ENCODE measurements at places on chromosomes 7 and 10. TPM values are rescaled to one million over a fixed set of nuclear protein-coding genes. Genes with fewer than 3 reads are reported as not detected.

DNA sequence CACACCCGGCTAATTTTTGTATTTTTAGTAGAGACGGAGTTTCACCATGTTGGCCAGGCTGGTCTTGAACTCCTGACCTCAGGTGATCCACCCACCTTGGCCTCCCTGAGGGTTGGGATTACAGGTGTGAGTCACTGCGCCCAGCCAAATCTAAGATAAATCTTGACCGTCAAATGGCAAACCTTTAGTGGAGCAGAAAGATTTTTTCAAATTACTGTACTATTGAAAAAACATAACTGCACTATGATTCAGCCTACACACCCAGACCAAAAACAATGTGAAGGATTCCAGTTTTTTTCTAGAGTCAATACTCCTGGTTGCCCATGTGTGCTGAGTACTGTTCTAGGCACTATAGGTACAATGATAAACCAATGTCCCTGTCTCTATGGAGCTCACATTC, 33.9 kb upstream of the SVIL start:
- DNase-seq = no peak
- no peak overlapping the region for H3K27ac ChIP-seq
- H3K4me1 ChIP-seq = no peaks in the 10 kb centered on the region
- H3K27me3 ChIP-seq = no peaks in the 10 kb centered on the region
- no peaks in the 10 kb centered on the region for H3K36me3 ChIP-seq

The MRLN gene
- total RNA-seq = not detected

The MYOZ1 gene
- 1.1 TPM for total RNA-seq

DNA sequence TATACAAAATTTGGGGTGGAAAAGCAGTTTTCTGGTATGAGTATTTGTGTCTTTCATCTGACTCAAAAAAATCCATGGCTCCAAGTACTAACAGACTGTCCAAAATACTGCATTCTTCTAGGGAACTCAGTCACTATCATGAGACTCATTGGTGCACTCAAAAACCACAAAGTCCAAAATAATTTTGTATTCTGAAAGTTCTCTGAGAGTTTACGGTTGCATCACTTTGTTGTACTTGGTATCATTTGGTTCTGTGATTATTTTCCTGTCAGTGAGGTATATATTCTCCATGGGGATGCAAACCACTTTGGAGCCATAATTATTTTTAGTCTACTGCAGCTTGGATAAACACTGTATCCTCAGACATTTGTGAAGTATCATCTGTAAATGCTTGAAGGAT, 28.0 kb upstream of the CABCOCO1 start:
- no peak for DNase-seq
- no peaks in the 10 kb centered on the region for H3K27me3 ChIP-seq
- no peaks in the 10 kb centered on the region for H3K4me1 ChIP-seq
- H3K4me3 ChIP-seq = no peak overlapping the region

The KIF11 gene
- 1.5 TPM for total RNA-seq

DNA sequence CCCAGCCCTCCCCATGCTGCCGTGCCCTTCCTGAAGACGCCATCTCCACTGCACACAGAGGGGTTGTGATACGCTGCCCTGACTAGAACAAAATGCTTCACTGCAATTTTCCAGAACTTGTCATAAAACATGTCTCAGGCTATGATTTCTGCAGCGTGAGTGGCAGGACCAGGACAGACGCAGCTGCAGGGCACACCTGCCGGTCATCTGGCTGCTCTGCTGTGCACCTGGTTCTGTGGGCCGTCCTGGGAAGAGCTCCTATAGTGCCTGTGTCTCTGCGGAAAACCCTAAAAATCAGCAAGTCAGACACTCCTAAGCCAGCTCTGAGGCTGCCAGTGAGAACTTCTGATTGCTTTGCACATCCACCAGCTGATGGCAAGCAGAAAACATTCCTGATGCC, 39.7 kb upstream of the DIP2C start:
- no peaks in the 10 kb centered on the region for H3K36me3 ChIP-seq
- H3K27me3 ChIP-seq = no peaks in the 10 kb centered on the region
- H3K4me3 ChIP-seq = no peak overlapping the region
- no peak for DNase-seq
- H3K4me1 ChIP-seq = no peaks in the 10 kb centered on the region
- H3K27ac ChIP-seq = no peak overlapping the region

GRCh38 chr7:132430041-132430855, 146.0 kb downstream of the PLXNA4 start:
- H3K36me3 ChIP-seq = no peaks in the 10 kb centered on the region
- no peak overlapping the region for H3K4me3 ChIP-seq
- no peaks in the 10 kb centered on the region for H3K27me3 ChIP-seq

The PTTG1IP2 gene
- not detected for total RNA-seq

- no peak overlapping the region for H3K27ac ChIP-seq
- H3K36me3 ChIP-seq = no peaks in the 10 kb centered on the region
Observed at GRCh38 chr10:14800397-14800796, 25.7 kb upstream of the FAM107B start.

The NPFFR1 gene
- total RNA-seq = not detected

DNA sequence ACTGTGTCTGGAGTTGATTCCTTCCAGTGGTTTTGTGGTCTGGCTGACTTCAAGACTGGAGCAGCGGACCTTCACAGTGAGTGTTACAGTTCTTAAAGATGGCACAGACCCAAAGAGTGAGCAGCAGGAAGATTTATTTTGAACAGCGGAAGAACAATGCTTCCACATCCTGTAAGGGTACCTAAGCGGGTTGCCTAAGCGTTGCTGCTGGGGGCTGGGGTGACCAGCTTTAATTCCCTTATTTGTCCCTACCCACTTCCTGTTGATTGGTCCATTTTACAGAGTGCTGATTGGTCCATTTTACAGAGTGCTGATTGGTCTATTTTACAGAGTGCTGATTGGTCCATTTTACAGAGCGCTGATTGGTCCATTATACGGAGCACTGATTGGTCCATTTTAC, 13.2 kb downstream of the AKR1B15 start:
- no peaks in the 10 kb centered on the region for H3K4me1 ChIP-seq
- no peak overlapping the region for H3K4me3 ChIP-seq
- H3K36me3 ChIP-seq = no peaks in the 10 kb centered on the region
- H3K27ac ChIP-seq = no peak overlapping the region

DNA sequence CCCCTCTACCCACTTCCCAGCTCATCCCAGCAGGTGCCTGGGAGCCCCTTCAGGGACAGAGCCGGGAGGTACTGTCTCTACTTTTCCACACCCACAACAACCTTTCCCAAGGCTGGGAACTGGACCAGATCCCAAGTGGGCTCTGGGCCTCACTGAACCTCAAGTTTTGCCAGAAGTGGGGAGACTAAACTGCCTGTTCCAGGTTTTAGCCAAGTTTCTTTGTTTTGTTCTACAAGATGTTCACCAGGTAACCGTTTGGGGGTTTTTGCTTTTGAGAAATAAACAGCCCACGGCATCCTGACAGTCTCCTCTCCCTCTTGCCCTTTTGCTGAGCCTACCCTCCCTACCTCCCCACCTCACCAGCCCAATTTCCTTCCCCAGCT, 10.6 kb upstream of the EMX2 start:
- no peaks in the 10 kb centered on the region for H3K36me3 ChIP-seq
- H3K4me3 ChIP-seq = no peak overlapping the region
- H3K4me1 ChIP-seq = no peaks in the 10 kb centered on the region
- H3K27me3 ChIP-seq = peaks cover 88% of the 10 kb centered on the region

- DNase-seq = no peak
- H3K4me3 ChIP-seq = no peak overlapping the region
- no peaks in the 10 kb centered on the region for H3K36me3 ChIP-seq
- H3K27me3 ChIP-seq = no peaks in the 10 kb centered on the region
Observed at GRCh38 chr7:158111906-158112570, 475.6 kb downstream of the PTPRN2 start.

DNA sequence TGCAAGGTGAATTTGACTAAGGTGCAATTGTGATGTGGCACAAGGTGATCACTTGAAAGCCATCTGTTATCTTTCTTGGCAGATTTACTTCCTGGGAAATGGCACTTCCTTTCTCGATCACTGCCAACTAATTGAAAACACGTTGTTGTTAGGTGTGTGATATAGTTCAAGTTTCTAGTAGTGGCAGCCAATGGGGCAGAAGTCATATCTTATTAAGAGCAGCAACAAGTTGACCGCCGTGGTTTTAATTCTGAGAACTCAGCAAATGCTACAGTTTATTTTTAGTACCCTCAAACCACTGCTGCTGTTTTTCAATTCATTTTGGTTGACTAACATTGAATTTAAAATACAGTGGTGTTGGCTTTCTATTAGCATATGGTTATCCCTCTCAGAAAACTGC, 1.6 kb downstream of the CHN2 start:
- no peak for DNase-seq
- no peaks in the 10 kb centered on the region for H3K27me3 ChIP-seq
- H3K36me3 ChIP-seq = no peaks in the 10 kb centered on the region
- no peak overlapping the region for H3K27ac ChIP-seq

- DNase-seq = no peak
- no peaks in the 10 kb centered on the region for H3K27me3 ChIP-seq
- no peak overlapping the region for H3K27ac ChIP-seq
- H3K36me3 ChIP-seq = peaks cover 13% of the 10 kb centered on the region
- peaks cover 16% of the 10 kb centered on the region for H3K4me1 ChIP-seq
Observed at GRCh38 chr7:101093906-101094305, 8.6 kb downstream of the TRIM56 start.

The MYL10 gene
- total RNA-seq = not detected

The AKR1C2 gene
- total RNA-seq = 14.9 TPM

DNA sequence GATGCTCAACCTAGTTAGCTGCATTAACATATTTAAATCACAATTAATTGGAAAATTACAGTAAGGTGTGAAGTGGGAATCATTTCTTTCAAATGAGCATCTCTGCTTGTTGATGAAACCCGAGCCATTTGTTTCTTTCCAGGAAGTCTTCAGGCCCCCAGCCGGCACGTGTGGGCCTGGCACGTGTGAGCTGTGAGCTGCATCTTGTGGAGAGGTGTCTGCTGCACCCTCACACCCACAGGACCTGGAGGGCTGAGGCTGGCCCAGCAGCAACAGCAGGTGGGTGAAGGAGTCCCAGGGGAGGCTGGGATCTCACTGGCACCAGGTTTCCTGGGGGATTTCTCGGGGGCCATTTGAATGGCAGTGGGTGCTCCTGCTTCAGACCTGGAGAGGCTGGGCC, 372.5 kb upstream of the MKI67 start:
- H3K4me3 ChIP-seq = no peak overlapping the region
- no peak for DNase-seq
- no peak overlapping the region for H3K27ac ChIP-seq
- H3K27me3 ChIP-seq = no peaks in the 10 kb centered on the region

GRCh38 chr10:101453791-101454718, 100.1 kb downstream of the BTRC start:
- DNase-seq = no peak
- H3K4me1 ChIP-seq = no peaks in the 10 kb centered on the region
- H3K4me3 ChIP-seq = no peak overlapping the region

The PARP12 gene
- 10.9 TPM for total RNA-seq

The SEMA4G gene
- total RNA-seq = 1.8 TPM

DNA sequence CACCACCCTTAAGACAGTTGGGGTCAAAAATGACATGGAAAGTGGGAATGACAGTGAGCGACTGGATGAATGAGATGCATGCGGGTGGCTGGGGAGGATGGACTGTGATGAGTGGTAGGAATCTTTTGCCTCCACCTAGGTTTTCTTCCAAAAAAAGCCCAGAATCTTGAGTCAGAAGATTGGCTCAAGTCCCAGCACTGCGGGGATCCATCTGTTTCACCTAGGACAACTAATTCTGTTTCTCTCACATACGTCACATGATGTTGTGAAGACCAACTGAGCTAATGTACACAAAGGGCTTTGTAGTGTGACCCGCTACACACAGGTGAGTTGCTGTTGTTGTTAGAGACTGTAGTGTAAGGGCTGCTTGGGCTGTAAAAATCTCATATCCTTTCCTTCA, 58.5 kb upstream of the SLC35B4 start:
- no peak overlapping the region for H3K27ac ChIP-seq
- DNase-seq = no peak
- peaks cover 2% of the 10 kb centered on the region for H3K27me3 ChIP-seq
- H3K36me3 ChIP-seq = no peaks in the 10 kb centered on the region
- no peaks in the 10 kb centered on the region for H3K4me1 ChIP-seq
- no peak overlapping the region for H3K4me3 ChIP-seq

DNA sequence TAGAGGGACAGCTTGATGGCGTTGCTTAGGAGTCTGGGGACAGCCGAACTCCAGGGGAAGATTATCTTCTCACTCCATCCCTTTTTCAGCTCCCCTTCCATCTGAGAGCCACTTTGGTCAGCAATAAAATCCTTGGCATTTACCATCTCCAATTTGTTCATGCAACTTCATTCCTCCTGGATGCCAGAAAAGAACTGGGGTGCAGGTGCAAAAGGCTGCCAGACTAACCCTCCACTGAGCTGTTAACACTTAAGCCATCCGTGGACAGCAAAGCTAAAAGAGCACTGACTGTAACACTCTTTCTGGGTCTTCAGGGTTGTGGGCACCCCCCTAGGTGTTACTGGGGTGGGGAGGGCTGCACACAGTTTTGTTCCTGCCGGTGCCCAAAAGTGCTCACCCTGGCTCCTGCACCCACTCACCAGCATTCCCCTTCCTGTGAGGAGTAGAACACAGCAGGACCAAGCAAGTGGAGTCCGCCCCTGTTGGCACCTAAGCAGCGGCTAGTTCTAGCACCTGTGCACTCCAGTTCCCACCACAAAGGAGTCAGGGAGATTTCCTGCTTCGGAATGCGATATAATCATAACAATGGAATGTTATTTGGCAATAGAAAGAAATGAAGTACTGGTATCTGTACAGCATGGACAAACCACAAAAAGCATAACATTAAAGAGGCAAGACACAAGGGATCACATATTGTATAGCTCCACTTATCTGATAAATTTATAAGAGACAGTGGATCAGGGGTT, 95.1 kb downstream of the NPY start:
- peaks cover 3% of the 10 kb centered on the region for H3K27me3 ChIP-seq
- no peak overlapping the region for H3K27ac ChIP-seq
- H3K4me3 ChIP-seq = no peak overlapping the region
- H3K36me3 ChIP-seq = no peaks in the 10 kb centered on the region
- no peak for DNase-seq

DNA sequence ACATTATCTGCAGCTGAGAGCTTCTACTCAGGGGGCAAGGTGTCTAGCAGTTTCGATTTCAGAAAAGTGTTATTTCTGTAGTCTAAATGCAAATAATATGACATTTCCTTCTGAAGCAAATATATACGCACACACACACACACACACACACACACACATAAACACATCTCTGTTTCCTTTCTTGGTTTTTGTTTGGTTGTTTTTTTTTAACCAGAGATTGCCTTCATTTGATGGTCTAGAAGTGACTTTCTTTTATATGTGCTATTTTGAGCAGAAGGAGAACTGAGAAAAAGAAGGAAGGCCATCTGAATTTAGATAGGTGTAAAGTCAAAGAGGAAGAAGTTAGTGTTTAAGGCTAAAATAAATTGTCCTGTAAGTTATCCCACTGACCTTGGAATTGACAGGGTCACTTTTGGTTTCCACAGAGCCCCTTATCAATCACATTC, 142.2 kb downstream of the TRIL start:
- H3K4me1 ChIP-seq = peaks cover 4% of the 10 kb centered on the region
- H3K4me3 ChIP-seq = no peak overlapping the region
- no peak overlapping the region for H3K27ac ChIP-seq
- H3K36me3 ChIP-seq = peaks cover 33% of the 10 kb centered on the region
- DNase-seq = no peak

The CALCR gene
- not detected for total RNA-seq

The ANXA8 gene
- total RNA-seq = 0.96 TPM

Data from heart left ventricle (tissue), 16 donors.